Fibroblast of upper back skin (primary cell): ENCODE measurements at places on chromosomes 2 and 18.
A peak's percentile ranks its signal among the peaks of the same experiment; 100 is the strongest.

DNA sequence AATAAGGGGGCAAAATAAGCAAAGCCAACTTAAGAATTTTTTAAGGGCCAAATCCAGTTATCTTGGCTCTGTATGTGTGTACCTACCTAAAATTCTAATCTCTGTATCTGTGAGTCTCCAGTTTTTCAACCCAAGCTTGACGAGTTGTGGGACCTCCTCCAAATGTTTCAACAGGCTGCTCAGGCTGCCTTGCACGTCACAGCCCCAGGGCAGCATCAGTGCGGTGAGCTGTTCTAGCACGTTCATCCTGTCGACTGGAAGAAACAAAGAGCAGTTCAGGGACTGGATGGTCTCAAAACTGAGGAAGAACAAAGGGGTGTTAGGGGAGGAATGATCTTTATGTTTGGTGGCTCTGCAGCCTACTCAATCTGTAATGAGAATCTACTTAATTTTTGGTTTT lies 29.4 kb downstream of the NLRC4 start:
- no peak for DNase-seq

DNA sequence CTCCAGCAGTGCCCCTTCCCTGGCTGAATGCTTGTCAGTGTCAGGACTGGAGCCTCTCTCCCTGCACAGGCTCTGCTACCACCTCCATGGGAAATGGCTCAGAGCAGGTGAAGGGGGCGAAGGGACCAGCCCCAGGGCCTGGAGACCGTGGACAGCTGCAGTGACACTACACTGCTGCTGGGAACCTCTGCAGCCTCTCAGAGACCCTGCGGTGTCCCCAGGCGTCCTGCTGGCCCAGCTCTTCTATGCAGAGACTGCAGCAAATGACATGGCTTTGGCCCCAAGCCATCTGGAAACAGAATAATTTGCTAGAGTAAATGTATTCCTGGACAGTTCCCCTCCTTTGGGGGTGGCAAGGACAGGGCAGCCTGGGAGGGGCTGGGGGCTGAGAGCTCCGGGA lies 53.2 kb downstream of the CIB4 start:
- no peak for DNase-seq

DNA sequence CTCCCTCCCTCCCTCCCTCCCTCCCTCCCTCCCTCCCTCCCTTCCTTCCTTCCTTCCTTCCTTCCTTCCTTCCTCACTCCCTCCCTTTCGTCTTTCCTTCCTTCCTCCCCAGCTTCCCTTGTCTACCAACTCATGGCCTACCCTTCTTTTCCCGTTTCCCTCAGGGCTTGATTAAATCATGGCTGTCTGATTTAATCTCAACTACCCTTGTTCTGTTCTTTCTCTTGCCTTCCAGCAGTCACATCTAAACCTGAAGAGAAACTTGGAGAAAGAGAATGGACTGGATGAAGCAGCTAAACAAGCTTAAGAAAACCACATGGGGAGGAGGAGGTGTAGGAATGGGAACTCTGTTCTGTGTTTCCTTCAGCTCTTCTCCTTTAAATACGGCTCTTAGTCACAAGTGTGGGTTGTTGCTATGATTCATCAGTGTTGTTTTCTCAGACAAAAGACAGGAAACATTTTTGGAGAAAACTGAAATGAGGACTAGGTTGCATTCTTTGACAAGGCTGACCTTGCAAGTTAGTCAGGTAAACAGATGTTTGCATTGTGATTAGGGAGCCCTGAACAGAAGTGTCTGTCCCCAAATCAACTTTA lies 177.9 kb downstream of the LRRTM1 start:
- DNase-seq, result peak; percentile 50

DNA sequence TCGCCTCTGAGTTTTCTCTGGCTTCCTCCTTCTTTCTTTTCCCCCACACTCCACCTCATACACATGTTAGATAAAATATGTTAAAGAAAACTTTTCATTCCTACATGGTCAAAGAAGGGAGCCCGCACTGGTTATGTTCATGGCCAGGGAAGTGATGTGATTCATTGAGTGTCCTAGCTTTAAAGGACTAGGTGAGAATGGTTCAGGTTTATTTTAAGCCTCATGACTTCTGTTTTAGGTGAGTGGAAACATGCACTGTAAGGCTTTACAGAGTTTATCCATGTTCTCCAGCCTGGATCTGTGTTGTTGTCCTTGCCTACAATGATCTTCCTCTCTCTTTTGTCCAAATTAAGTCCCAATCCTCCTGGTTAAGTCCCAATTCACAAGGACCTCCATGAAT lies 56.5 kb downstream of the RASGRP3 start:
- DNase-seq, result no peak

DNA sequence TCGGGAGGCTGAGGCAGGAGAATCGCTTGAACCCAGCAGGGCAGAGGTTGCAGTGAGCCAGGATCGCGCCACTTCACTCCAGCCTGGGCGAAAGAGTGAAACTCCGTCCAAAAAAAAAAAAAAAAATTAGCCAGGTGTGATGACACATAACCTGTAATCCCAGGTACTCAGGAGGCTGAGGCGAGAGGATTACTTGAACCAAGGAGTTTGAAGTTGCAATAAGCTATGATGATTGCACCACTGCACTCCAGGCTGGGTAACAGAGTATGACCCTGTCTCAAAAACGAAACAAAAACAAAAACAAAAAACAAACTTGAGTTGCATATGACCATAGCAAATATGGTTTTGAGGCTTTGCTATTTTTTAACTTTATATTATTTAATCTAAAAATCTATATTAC lies 25.8 kb downstream of the SANBR start:
- no peak for DNase-seq

DNA sequence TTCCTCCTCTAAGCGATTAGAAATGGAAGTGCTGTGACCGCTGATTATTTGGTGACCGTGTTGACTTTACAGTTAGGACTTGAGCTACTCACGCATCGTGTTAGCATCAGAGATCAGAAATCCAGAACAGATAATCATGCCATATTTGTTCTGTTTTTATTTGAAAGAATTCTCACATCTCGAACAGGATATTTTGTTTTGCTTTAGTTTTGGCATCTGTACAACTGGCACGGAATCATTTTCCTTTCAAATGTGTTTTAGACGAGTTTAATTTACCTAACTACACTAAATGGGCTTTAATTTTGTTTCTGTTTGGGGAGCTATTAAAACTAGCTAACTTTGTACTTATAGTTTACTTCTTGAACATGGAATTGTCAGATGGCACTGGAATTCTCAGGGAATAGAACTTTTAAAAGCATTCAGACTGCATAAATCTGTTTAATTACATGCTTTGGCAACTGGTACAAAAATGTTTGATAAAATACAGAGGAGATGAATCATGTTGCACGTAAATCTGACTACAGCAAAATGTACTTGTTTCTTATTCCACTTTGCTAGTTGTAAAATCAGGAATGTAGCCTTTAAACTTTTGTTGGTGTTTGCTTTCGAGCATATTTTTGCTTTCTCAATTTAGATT lies 1.4 kb downstream of the ITPRID2 start:
- DNase-seq, result peak; percentile 43

DNA sequence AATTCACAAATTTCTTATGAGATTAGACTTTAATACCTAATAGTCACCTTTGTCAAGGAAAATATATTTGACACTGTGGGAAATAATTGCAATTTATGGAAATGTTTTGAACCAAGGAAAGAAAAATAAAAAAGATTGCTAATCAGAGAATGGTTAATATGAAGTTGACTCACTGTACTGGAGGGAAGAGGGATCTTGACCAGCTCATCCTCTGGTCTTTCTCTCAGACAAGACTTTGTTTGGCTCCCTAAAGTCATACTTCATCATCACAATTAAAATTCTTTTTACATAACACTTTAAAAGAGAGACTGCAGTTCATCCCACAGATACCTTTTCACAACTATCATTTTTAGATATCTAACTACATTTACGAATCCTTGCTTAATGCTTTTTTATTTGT lies 538.5 kb upstream of the ZEB2 start:
- DNase-seq, result no peak

DNA sequence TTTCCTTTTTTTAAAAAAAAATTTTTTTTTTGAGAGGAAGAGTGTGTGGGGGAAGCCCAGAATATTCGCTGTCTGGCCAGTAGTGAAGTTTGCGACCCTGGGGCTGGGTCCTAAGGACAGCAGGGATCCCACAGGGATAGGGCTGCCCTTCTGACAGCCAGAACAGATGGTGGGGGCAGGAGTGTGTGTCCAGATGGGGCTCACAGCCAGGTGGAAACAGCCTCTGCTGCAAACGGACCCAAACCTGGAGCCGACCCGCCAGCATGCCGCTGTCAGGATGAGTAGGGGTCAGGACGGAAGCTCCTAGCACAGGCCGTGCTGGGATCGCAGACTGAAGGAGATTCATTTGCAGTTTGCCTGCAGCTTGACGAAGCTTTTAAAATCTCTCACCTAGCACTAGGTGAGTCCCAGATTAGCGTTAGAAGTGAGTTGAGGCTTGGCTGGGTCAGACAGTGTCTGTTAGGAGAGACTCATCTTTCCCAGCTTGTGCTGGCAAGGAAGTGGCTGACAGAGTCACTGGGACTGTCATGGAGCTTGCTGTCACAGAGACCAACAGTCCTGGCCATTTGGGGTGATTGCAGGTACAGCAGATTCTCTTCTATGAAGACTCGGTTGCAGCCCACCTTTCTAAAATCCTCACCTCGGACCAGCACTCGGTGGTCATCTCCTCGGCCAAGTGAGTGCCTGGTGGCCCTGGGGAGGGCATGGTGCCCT lies 93.4 kb downstream of the DGKD start:
- DNase-seq, result no peak

- no peak for DNase-seq
Measured at GRCh38 chr2:140508756-140509155, 1622.1 kb downstream of the LRP1B start.

- DNase-seq, result no peak
Measured at GRCh38 chr2:64854773-64855237, 134.4 kb upstream of the SLC1A4 start.

GRCh38 chr2:18238209-18238608 lies 322.2 kb downstream of the RDH14 start:
- DNase-seq, result no peak

GRCh38 chr18:60978338-60978737 lies 354.9 kb upstream of the CDH20 start:
- DNase-seq, result peak; percentile 91

GRCh38 chr2:186319105-186319504 lies 167.0 kb upstream of the ZC3H15 start:
- DNase-seq, result no peak

GRCh38 chr18:3993941-3994687 lies 461.0 kb downstream of the DLGAP1 start:
- no peak for DNase-seq

GRCh38 chr18:26657631-26658581 lies 109.6 kb upstream of the KCTD1 start:
- DNase-seq, result no peak

- peak; percentile 71 for DNase-seq
Measured at GRCh38 chr2:56682397-56682760, 498.6 kb downstream of the CCDC85A start.

GRCh38 chr2:91442246-91442905 lies 2750.9 kb downstream of the RPIA start:
- no peak for DNase-seq

DNA sequence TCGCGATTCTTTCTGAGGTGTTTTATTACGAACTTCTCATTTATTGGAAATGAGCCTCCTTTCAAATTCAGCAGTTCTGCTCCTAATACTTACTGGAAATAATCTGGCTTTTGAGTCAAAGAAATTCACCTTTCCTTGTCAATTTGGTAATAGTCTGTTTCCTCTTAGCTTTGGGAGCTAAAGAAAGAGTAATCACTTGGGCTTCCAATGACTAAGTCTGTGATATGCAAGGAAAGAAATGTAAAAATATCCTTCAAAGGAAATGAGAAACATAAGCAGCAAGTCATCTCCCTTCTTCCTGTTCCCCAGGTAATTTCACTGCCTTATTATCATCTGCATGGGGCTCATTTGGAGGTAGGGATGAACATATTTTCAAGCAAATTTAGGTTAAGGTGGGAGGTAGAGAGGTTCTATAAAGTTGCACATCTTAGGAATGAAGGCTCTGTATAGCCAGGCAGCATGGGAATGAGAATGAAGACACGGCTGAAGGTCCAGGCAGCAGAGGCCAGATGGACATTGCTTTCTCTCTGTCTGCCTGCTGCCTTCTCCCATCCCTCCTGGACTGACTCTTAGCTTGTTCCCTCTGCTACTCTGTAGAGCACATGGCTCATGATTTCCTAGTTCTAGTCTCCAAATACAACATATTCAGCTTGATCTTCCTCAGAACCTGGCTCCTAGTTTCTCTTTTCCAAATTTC lies 1.0 kb downstream of the SPP2 start:
- DNase-seq, result no peak

DNA sequence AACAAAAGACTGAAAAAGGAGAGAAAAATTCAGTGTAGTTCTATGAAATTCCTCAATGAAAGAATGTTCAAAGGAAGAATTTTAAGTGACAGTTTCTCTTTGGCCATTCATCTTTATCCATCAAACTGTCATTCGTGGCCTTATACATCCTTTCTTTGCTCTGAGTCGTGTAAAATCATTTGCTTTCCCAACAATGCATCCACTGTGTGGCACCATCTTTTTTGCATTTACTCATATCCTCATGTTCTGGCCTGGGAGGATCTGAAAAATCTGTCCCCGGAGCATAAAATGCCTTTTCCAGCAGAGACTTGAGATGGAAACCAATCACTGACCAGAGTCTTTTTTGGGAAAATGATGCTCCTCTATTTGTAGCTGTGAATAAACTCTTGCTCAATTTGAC lies 240.3 kb upstream of the ETAA1 start:
- DNase-seq, result no peak

DNA sequence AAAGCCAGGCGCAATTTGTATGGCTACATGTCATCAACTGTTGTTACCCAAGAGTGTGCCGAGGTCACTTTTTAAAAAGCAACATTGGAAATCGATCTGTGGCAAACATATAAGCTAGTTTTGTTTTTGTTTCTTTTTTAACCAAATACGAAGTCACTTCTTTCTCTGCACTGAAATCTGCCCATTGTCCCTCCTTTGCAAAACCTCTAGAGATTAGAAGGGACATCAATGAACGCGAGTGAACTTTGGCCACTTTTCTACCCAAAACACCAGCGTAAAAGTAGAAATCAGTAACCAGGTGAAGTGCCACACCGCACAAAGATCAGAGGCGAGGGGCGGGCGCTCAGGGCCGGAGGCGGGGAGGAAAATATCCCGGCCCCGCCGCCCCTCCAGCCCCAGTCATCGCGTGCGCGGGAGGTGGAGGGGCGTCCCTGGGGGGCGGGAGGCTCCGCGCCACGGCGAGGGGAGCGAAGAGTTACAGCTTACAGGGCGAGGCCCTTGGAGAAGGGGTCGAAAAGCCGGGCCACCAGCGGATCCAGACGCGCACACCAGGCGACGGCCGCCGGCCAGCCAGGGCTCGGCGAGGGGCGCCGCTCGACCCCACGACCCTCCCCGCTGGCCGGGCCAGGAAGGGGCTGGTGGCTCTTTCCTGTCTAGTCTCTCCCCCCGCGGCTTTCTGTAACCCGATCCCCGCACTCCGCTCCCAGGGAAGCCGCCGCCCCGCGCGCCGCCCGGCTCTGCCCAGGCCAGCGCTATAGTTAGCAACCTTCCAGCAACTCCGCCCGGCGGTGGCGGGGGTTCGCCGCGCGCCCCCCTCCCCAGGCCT lies 993 bp downstream of the RBMS1 start:
- DNase-seq, result peak; percentile 75

- no peak for DNase-seq
Measured at GRCh38 chr2:227504700-227505099, 32.7 kb downstream of the AGFG1 start.
